ENCODE measurements at places on chromosomes 1 and 21.

- no peak for DNase-seq
Measured at GRCh38 chr1:62100442-62100841, 94.2 kb upstream of the L1TD1 start.

DNA sequence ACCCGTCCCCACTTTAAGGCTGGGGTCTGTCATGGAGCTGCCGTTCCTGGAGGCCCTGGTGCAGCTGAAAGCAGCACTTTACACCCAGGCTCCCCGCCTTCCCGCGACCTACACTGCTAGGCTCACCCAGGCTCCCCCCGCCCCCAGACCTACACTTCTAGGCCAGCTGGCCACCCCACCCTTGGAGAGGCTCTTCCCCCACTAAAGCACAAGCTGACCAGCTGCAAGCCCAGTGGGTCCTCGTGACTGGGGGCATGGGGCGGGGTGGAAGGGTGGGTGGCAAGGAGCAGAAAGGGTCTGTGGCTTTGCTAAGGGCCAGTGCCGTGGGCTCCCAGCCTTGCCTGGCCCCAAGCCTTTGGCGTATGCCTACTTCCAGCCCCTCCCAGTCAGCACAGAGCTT is 9.7 kb upstream of the ARHGEF16 start:
- no peak for DNase-seq

DNA sequence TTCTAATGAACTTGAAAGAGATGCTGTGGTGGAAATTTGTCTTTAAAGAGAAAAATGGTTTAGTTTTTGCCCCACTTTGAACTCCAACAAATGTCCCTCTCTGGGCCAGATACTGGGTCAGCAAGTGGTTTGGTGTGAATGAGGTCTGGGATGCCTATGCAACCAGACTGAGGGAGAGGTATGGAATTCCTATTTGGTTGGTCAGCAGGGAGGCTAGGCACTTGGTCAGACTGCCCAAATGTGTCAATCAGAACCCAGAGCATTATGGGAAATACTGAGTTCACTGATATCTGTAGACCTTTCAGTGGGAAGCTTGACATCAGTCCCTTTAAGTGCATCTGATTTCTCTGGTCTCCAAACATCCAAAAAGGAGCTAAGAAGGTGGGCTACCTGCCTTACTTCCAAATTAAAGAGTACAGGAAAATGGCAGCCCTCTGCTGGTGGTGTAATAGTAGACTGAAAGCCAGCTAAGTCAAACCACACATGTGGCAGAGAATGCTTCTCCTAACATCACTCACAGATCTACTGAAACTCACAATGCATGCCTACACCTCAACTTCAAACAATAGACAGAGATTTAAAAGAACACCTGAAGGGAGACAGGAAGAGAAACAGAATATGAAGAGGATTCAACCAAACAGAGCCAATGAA is 510.1 kb downstream of the PLA2G4A start:
- no peak for DNase-seq

- no peak for DNase-seq
Measured at GRCh38 chr1:81617308-81617967, 183.3 kb upstream of the ADGRL2 start.

Data from substantia nigra (tissue), 51 donors.